ENCODE measurements at places on chromosomes 13 and 19. TPM values are rescaled to one million over a fixed set of nuclear protein-coding genes. Genes with fewer than 3 reads are reported as not detected.

Gene ZNF468
- 17.5 TPM for total RNA-seq

Gene PCDH17
- 2.2 TPM for total RNA-seq

Gene TEX29
- 0.20 TPM for total RNA-seq

Gene LRRC4B
- under 0.01 TPM for total RNA-seq

Gene ZNF599
- 4.6 TPM for total RNA-seq
